ENCODE measurements at places on chromosomes 16 and 17.

GRCh38 chr17:36901506-36901905 is 35.8 kb upstream of the LHX1 start:
- no peak for DNase-seq

GRCh38 chr17:47184681-47185080 is 4.4 kb downstream of the CDC27 start:
- no peak for DNase-seq

DNA sequence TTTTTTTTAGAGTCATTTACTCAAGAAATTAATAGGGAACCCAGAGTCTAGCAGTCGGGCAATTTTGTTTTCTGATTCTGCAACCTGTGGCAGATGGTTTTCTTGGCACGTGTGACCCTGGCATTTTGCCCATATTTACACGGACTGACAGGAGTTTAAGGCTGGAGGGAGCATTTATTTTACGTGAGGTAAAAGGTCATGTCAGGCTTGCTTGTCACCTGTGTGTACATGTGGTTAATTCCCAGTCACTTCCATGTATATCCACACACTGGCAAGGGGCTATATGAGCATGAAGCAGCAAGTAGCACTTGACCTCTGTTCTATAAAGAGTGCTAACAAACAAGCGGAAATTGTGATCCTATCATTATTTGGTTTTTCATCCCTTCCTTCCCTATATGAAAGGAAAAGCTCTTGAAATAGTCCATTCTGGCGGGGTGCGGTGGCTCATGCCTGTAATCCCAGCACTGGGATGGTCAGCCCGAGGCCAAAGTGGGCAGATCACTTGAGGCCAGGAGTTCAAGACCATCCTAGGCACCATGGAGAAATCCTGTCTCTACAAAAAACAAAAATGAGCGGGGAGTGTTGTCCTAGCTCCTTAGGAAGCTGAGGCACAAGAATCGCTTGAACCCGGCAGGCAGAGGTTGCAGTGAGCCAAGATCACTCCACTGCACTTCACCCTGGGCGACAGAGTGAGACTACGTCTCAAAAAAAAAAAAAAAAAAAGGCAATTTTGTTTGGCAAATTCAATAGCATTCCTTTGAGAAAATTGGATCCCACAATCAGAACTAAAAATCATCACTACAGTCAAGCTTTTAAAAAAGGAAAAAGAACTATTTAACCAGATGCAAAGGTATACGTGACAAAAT is 2.1 kb downstream of the SPAG9 start:
- no peak for DNase-seq

- no peak for DNase-seq
Measured at GRCh38 chr16:28117168-28117565, 53.7 kb upstream of the GSG1L start.

DNA sequence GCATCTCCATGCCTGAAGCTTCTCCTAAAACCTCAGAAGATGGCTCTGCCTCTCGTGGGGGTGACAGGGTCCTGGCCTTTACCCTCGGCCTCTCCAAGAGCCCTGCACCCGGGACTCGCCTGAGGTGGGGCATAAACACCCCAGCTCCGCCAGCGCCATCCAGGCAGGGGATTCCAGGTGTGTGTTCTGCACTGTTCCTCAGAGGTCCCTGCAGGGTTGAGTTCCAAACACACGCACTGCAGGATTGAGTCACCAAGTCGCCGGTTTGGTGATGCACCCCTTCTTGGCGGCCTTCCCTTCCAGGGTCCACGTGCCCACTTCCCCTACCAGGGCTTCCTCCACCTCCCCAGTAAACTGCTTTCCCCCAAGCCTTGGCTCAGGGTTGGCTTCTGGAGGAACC is 40.0 kb upstream of the RBFOX3 start:
- no peak for DNase-seq

GRCh38 chr17:11909348-11909747 is 87.9 kb downstream of the ZNF18 start:
- DNase-seq = no peak

DNA sequence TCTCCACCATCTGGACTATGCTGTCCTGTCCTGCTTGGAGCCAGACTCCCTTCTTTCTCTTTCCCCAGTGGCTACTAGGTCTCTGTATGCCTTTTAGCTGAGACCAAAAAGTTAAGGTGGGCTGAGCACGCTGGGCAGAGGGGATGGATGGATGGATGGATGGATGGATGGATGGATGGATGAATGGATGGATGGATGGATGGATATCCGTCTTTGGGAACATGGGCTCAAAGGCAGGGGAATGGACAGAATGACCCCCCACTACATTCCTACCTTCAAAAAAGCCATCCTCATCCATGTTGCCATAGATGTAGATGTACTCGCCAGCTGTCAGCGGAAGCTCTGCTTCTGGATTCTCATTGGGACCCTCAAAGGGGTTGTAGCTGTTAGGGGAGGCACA is 12.8 kb downstream of the TSPOAP1 start:
- DNase-seq = no peak

GRCh38 chr16:85319984-85320440 is 207.7 kb upstream of the CIBAR2 start:
- DNase-seq = no peak

DNA sequence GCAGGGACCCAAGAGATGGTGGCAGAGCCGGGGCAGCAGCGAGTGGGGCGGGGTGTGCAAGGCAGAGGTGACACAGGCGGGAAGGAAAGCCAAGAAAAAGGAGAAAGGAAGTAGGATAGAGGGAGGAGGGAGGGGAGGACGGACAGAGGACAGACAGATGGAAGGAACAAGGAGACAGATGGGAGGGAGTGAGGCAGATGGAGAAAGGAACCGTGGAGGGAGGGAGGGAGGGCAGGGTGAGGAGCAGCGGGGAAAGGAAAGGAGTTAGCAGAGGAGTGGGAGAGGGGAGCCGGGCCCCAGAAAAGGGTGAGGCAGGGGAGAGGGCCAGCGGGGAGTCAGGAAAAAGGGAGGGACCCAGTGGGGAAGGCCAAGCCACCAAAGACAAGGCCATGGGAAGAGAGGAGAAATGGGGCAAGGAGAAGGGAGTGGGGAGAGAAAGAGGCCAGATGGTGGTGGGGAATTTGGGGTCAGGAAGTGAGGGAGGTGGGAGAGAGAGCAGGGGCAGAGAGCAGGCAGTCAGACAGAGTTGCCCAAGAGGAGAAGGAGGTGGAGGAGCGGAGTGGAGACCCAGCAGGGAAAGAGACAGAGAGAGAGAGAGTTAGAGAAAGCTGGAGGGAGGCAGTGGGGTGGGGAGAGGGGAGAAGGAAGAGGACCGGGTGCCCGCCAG is 13.2 kb upstream of the ASGR1 start:
- no peak for DNase-seq

DNA sequence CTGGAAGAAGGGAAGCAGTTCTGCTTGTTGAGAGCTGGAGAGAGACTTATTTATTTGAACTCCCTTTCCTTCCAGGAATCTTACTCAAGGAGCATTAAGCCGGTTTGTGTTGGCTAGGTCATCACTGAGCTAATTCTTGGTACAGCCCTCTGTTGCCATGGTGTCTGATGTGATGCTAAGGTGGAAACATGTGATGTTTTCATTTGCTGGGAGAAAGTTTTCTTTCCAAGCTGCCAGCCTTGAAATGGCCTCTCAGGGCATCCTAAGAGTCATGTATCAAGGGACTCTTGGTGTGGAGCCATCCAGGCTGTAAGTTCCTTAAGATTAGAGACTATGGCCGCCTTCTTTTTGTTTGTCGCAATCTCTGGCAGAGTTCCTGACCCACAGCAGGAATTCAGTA is 4.2 kb downstream of the PSKH1 start:
- no peak for DNase-seq

GRCh38 chr16:17347624-17348023 is 123.1 kb downstream of the XYLT1 start:
- DNase-seq = no peak

DNA sequence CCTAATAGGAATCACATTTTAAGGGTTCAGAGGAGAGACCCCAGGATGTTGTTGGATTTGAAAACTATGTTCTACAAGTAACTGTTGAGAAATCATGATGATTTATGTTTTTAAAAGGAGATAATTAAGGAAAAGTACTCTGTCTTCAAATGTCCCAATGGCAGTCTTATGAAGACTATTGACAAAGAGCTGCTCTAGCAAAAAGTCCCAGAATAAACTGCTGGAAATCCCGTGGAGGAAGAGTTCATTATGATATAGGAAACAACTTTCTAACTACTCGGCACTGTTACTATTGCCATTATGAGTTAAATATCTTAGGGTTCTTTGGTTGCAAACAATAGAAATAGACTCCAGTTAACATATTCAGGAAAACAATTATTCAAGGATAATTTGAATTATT is 65.6 kb upstream of the GAS7 start:
- DNase-seq = no peak

- DNase-seq = no peak
Measured at GRCh38 chr17:65278050-65278819, 141.1 kb downstream of the RGS9 start.

DNA sequence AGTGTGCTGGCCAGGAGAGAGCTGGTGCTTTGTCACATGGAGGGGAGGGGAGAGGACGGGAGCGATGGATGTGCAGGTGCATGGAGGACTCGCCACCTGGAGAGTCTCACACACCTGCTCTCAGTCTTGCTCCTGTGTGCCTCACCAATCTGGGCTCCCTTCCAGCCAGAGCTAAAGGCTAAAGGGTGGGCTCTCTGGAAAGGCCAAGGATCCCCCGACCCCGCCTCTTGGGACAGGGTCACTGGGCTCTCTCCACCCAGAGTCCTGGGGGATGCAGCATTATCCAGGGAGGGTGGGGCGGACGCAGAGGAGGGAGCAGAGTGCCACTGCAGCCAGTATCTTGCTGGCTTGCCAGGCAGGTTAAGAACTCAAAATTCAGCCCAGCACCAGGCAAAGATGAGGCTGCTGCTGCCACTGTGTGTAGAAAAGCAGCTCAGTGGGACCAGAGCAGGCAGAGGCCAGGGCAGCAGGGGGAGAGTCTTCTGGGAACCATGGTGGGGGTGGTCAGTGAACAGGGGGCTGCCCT is 5.4 kb upstream of the STAT5B start:
- no peak for DNase-seq

- DNase-seq = no peak
Measured at GRCh38 chr16:74465281-74465680, 44.0 kb upstream of the CLEC18B start.

DNA sequence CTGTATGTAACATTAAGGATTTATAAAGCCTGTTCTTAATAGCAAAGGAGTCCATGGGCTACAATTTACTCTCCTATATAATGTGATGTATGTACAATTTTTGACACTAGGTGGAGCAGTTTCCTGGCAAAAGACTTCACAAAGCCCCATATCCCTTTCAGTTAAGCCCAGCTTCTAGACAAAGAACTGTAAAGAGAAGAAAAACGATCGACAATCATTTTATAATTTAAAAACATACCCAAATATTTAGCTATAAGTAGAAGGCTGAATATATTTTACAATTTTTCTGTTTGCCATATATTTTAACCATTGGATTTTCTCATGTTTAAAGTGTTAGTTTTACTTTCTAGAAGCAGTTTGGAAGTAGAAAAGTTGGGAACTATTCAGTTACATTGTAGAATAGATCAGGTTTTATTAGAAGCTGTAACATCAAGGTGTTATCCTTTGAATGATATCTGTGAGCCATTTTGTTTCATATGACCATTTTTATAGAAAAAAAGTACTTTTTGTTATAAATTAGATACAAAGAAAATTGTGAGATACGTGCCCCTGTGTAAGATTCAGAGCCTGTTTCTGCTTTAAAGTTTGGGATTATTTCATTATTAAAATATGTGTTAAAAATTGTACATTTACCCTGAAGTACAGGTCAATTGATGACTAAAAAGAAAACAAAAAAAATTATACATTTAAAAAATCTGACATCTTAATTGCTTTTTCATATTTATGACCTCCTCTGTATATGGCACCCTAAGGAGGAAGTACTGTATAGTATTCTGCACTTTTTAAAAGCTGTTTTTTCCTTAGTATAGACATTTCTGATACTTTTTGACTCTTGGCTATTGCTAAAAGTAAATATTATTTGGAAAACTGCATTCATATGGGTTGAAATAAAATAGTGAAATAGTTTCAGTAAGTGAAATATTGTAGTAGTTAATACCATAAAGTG is 46.3 kb downstream of the VMP1 start:
- DNase-seq = peak; percentile 73

- DNase-seq = no peak
Measured at GRCh38 chr17:61331178-61331577, 68.5 kb upstream of the TBX2 start.

Data from AG09309 (cell line).